ENCODE measurements at places on chromosomes 6 and 20. TPM values are rescaled to one million over a fixed set of nuclear protein-coding genes. Genes with fewer than 3 reads are reported as not detected.

The HCK gene
- 3.4 TPM for polyA plus RNA-seq

The RPP21 gene
- 135 TPM for polyA plus RNA-seq

The OXT gene
- polyA plus RNA-seq = not detected

The AIF1 gene
- 14.9 TPM for polyA plus RNA-seq

The GNMT gene
- polyA plus RNA-seq = 0.32 TPM
